ENCODE measurements at places on chromosomes 16 and 17.

GRCh38 chr17:82551779-82552457, 32.4 kb downstream of the FOXK2 start:
- peak; percentile 90 for DNase-seq

DNA sequence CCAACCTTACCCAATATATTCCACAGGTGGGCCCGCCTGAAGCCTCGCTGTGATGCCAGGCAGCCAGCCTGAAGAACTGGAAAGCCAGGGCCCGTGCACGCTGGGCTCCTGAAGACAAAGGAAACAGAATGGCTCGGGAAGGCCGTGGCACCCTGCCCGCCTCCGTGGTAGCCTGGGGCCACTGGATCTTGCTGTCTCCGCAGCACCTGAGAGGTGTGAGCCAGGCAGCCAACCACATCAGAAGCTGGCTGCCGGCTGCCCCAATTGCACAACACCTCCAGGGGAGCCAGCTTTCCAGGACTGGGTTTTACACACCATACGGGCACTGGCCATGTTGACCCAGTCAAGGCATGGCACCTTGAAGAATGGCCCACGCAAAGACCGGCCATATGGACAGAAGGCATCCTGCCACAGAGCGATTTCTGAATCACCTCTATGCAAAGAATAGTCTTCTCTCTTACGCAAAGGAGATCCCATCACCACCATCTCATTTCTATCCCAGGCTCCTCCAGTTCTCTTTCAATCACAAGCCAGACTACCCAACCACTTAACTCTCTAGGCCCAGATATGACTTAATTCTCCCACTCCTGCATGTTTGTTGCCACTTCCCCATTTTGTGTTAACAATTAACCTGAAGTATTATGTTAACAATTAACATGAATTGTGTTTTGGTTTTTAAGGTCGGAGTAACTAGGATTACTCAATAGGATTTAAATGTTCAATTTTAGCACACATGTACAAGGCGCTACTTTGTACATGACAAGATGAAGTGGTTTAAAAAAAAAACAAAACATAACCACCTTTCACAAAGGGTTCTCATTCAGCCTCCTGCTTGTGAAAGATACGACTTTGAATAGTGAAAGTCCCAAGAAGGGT, 32.1 kb downstream of the ZFHX3 start:
- DNase-seq: no peak

- DNase-seq: peak; percentile 37
Measured at GRCh38 chr17:29565643-29566472, 979 bp downstream of the ABHD15 start.

- DNase-seq: peak; percentile 64
Measured at GRCh38 chr17:16255481-16255921, 38.5 kb downstream of the PIGL start.

DNA sequence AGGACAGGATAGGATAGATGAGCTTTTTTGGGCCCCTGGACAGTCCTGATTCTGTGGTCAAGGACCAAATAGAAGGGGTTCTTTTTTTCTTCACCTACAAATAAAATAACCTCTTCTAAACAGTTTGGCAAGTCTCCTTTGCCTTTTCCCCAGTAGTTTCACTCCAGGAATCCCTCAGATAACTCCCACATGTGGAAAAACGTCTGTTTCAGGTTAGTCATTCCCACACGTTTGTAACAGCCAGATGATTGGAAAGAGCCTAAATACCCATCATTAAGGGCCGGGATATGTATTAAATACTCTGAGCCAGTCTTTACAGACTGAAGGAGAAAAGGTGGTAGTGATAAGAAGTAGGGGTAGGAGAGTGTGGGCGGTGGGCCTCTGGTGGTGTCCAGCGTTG, 58.3 kb downstream of the PLD6 start:
- no peak for DNase-seq

- no peak for DNase-seq
Measured at GRCh38 chr17:77959926-77960521, 1.5 kb downstream of the TNRC6C start.

DNA sequence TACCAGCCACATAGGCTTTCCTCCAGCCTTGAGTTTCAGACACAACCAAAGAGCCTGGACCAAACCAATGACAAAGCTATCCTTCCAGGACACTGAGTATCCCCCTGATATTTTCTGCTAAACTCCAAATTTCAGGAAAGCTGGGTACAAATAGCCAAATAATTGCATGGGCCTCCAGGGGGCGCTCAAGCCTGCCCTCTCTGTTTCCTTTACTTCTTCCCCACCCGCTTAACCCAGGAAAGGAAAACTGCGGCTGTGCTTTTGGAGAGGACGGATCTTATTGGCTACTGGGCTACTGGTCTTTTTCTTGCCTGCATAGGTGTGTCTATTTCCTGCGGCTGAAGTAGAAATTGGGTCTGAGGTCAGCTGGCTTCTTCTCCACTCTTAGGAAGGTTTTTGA, 30.1 kb downstream of the GNGT2 start:
- peak; percentile 83 for DNase-seq

DNA sequence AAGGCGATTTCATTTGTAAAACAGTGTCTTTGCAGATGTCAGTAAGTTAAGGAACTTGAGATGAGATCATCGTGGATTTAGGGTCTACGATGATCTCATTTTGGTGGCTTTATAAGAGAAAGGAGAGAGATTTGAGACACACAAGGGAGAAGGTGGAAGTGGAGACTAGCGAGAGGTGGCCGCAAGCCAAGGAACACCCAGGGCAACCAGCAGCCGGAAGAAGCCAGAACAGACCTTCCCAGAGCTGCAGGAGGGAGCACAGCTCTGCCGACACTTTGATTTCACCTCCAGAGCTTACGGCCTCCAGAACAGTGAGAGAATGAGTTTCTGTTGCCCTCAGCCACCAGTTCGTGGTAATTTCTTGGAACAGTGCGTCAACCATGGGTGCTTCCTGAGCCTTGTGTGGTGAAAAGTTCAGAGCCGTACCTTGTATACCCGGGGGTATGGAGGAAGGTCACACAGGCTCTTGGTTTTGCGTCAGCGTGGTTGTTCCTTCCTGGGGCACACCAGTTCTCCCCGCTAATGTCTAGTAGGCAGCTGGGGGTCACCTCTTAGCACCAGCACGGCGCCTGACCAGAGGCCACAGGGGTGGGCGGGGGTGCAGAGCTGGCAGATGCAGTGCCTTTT, 12.9 kb upstream of the SEC14L1 start:
- peak; percentile 79 for DNase-seq

- no peak for DNase-seq
Measured at GRCh38 chr17:79054200-79054960, 20.2 kb upstream of the ENGASE start.

GRCh38 chr16:47069313-47069712, 74.4 kb downstream of the NETO2 start:
- DNase-seq: no peak

DNA sequence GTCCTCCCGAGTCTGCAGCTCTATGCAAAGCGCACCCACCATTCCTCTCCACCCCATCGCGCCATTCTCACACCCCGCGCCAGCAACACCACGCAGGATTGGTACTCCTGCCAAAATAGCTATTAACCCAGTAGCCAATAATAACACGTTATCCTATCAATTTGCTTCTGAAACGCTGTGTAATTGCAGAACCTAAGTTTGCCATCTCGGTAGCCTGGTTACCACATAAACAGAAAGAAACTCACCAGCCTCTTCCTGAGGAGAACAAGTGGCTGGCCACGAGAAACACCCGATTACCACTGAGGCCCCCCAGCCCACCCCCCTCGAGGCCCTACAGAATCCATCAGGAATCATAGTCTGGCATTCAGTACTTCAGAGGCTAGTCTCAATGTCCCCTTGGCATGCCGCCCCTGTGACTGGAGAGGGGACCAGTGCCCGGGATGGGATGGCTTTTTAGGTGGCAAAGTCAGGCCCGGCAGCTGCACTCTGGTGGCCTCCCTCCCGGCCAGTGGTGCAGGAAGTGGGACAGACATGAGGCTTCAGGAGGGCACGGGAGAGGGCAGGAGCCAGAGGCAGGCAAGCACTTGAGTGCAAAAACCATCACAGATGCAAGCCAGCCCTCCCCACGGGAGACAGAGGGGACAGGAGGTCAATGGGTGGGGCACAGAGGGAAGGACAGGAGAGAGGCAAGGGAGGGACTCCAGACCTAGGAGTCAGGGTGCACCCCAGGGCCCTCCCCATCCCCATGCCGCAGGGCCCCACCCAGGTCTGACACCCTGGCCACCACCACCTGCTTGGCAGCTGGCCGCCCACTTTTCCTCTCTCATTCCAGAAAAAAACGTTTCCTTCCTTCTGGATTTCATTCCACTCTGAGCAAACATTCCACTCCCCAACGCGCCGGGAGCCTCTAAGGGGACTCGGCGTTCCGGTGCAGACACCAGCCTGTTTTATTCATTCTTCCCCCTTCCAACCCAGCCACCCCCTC, 192.5 kb downstream of the ZNF423 start:
- DNase-seq: peak; percentile 84

All from right cardiac atrium (tissue), 5 donors.